ENCODE measurements at places on chromosomes 5 and 9.

DNA sequence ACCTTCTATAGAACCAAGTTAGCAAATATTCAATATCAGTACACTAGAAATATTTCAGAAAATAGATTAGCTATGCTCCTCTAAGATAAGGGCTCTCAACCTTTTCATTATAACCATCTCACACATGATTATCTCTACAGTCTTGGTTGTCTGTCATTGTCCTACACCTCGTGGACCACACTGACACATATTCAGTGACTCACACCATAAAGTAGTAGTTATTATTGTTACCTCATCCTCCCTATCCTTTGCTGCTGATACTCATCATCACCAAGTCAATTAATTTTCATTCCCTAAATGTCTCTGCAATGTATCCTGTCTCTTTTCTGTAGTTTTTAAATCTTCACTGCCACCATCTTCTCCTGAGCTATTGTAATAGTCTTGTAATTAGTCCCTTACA lies 1309.2 kb upstream of the C9orf72 start:
- peak; percentile 90 for ATAC-seq

DNA sequence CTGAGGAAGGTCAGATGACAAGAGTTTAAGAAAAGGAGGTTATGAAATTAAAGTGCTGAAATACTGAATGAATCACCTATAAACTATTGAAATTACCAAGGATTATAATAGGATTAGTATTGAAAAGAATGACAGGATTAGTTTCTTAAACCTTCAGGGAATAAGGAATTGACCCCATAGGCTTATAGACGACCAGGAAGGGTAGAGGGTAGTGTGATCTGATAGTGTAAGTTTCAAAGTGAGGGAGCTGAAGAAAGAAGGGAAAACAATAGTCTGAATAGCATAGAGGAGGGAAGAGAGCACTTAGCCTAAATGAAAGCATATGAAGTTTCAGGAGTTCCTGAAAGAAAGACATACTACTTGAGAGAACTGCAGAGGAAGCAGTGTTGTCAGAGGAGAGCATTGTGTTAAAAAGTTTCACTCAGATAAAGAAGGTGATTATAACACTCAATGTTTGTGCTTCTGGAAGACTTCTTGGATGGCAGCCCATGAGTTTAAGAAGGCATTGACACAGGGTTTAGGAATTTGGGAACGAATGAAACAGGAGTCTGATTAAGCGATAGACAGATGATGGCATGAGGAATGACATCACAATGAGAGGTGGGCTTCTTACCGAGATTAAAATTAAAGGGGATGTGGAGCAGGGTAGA lies 557.9 kb upstream of the GRAMD2B start:
- ATAC-seq: no peak

GRCh38 chr9:818958-819357 lies 22.5 kb upstream of the DMRT1 start:
- no peak for ATAC-seq

- ATAC-seq: no peak
Measured at GRCh38 chr5:157802736-157803135, 56.2 kb downstream of the CLINT1 start.

Measured in motor neuron (in vitro differentiated cells).